ENCODE measurements at places on chromosomes 4 and X. TPM values are rescaled to one million over a fixed set of nuclear protein-coding genes. Genes with fewer than 3 reads are reported as not detected.

Gene MGAT4D
- total RNA-seq, result not detected

Gene UGT2B11
- not detected for total RNA-seq

Gene IGSF1
- total RNA-seq, result 3.5 TPM

Gene PASD1
- total RNA-seq, result not detected

Gene TRIML2
- total RNA-seq, result 63.3 TPM

Gene FGG
- total RNA-seq, result not detected

Gene TIMP1
- total RNA-seq, result 678 TPM

Gene LDOC1
- total RNA-seq, result 49.9 TPM

Gene ADAM29
- total RNA-seq, result not detected

Gene BEX5
- total RNA-seq, result 1.6 TPM

Gene SRPX2
- 39.3 TPM for total RNA-seq

GRCh38 chr4:14835288-14835687, 167.0 kb upstream of the CPEB2 start:
- DNase-seq, result no peak

DNA sequence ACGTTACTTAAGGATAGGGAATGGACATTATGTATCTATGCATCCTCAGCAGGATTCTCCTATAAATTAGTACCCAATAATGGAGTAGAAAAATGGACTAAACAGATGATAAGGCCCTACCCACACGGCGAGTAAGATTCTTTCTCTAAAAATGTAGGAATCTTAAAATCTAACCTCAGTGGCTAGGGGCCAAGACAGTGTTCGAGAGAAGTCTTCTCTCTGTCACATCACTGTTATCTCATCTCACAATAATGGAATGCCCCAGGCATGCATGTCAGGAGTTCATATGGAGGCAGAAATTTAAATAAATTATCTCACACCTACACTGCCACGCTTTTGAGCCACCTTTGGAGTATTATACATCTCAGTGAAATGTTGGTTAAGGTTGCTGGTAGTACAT, 132.9 kb downstream of the LDB2 start:
- DNase-seq, result peak; percentile 54

DNA sequence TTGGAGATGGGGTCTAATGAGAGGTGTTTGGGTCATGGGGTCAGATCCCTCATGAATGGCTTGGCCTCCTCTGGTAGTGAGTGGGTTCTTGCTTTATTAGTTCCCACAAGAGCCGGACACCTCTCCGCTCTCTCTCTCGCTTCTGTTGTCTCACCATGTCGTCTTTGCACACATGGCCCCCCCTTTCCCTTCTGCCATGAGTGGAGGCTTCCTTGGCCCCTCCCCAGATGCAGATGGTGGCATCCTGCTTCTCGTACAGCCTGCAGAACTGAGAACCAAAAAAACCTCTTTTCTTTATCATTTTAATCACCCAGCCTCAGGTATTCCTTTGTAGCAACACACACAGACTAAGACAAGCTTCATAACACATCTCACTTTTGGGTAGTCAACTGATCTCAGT, 49.6 kb upstream of the SPRY1 start:
- DNase-seq, result no peak

GRCh38 chr4:74391346-74391745, 26.4 kb downstream of the EREG start:
- no peak for DNase-seq

DNA sequence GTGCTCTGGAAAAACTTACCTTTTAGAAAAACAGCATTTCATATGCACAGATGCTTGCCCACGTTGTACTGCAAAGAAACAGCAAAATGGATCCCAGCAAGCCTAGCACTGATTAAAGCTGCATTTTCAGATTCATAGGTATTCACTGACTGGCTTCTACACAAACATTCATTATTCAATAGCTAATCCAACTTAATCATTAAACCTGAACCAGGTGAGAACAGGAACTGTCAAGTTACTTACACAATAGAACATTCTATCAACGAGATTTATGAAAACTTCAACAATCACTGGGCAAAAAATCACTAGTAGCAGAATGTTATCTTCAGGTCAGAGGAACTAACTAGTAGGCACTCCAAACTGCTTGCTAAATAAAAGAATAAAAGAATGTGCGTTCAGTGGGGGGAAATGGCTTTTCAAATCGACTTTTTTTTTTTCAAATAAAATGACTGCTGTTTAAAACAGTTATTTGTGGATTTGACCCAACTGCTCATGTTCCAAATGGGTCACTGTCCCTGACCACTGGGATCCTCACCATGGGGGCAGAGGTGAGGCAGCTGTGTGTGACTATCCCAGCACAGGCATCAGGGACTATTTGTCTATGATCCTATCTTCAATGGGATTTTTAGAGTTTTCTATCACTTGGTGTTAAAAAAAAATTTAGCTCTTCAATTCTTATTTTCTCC, 42.3 kb downstream of the STX18 start:
- DNase-seq, result no peak

GRCh38 chrX:81206476-81206875, 4.6 kb downstream of the SH3BGRL start:
- DNase-seq, result no peak

DNA sequence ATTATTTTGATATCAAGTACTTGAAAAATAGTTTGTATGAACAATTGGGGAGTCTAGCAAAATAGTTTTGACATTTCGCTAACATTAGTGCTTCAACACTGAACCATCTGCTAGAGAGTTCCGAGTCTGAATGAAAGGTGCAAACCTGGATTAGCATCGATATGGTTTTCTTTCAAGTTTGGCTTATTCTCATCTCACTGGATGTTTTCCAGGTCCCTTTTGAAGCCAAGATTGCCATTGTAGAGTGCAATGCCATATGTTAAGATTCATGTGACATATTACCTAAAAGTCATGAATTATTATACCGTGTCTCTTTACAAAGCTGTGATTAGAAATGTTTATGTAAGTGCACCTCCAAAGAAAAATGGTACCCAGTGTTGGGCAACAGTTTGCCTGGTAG, 36.8 kb upstream of the NAA11 start:
- no peak for DNase-seq

DNA sequence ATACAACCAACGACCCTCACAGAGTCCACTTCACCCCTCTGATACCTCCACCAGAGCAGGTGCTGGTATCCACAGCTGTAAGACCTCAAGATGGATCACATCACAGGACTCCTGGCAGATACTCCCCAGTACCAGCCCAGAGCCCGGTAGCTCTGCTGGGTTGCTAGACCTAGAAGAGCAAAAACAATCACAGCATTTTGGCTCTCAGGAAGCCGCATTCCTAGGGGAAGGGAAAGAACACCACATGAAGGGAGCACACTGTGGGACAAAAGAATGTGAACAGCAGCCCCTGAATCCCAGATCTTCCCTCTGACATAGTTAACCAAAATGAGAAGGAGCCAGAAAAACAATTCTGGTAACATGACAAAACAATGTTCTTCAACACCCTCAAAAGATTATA, 303.1 kb upstream of the GRIA3 start:
- DNase-seq, result no peak

DNA sequence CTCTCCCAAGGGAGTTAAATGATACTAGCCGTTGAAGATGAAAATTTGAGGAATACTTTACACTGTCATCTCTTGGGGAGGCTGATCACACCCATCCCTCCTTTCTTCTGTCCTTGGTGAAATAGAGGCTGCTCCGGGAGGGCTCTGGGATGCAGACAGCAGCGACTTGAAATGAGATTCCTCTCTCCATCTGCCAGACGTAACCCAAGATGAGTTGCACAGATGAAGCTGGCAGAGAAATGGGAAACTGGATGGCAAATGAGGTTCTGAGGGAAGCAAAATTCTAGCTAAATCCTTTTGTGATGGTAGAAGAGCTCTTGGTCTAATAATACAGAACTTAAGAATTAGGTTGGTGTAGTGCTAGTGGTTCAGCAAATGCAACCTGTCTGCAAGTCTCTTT, 201.4 kb downstream of the AASDH start:
- no peak for DNase-seq

GRCh38 chr4:8023696-8024033, 84.0 kb upstream of the AFAP1 start:
- DNase-seq, result no peak

- peak; percentile 79 for DNase-seq
Measured at GRCh38 chr4:153221783-153222706, 17.8 kb downstream of the TRIM2 start.

GRCh38 chrX:123277347-123277746, 93.3 kb downstream of the GRIA3 start:
- no peak for DNase-seq

GRCh38 chr4:142211444-142211843, 575.1 kb downstream of the IL15 start:
- no peak for DNase-seq

- DNase-seq, result no peak
Measured at GRCh38 chr4:154367659-154368058, 123.9 kb downstream of the DCHS2 start.

DNA sequence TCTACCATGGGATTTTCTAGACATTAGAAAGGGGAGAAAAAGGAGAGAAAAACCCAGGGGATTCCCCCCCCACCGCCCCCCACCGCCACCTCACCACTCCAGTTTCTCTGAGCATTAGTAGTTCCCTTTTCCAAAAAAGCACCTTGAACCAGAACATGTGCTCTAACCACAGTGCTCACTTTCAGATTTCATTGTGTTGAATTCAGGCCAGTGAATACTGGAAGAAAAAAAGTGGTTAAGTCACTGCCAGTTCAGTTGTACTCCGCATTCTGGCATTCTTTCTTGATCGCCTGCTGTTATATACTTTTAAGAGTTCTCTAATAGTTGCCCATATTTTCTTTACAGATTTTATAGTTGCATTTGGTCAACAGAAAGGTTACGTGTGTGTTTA, 40.9 kb downstream of the JADE3 start:
- DNase-seq, result no peak

GRCh38 chrX:42188730-42189129, 265.4 kb upstream of the CASK start:
- no peak for DNase-seq

DNA sequence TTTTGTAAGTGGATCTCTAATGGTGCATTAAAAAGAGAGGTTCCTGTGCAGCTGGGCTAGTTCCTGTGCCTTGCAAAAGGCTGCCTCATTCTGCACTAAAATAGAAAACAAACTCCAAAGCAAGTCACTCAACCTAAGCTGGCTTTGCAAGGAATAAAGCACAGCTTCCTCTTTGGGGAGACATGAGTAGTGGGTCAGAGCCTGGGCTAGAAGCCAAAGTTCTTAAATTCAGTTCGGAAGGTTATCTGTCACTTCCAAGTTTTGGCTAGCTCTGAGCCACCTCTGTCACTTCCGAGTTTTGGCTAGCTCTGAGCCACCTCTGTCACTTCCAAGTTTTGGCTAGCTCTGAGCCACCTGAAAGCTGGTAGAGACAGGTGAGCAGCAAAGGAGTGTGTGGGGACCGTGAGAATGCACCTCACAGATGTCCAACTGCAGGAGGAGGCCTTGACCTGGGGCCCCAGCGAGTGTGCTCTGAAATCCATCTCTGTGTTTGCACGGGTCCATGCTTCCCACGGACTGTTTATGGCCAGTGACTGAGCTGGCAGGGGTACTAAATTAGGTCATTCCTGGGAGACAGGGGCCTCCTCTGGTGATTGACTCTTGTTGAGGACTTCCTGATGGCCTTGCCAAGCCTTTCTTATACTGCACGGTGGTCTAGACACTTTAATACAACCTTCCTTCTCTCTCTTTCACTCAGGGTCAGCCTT, 36.4 kb upstream of the MAMLD1 start:
- no peak for DNase-seq

- no peak for DNase-seq
Measured at GRCh38 chr4:7593646-7594412, 159.1 kb upstream of the PSAPL1 start.

GRCh38 chr4:26223155-26223554, 97.7 kb upstream of the RBPJ start:
- peak; percentile 59 for DNase-seq

DNA sequence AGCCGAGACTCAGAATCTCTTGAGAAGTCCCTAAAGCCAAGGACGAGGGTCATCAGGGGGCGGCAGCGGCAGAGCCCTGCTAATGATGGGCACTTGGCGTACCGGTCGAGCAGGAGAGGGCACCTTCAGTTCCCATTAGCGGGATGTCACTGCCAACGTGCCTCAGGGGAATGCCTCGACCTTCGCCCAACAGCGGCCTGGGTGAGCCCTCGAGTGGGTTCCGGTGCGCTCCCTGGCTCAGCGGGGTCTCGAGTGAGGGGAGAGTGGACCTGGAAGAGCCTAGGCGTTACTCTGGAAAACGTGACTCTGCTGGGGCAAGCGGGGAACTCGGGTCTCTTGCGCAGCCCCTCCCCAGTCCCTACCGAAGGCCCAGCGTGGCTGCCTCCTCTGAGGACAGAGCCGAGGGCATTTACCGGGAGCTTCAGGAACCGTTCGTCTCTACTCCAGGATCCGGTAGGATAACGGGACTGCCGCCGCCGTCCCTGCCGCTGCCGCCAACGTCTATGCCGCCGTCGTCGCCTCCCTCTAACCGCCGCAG, 36.9 kb downstream of the PGRMC1 start:
- no peak for DNase-seq

DNA sequence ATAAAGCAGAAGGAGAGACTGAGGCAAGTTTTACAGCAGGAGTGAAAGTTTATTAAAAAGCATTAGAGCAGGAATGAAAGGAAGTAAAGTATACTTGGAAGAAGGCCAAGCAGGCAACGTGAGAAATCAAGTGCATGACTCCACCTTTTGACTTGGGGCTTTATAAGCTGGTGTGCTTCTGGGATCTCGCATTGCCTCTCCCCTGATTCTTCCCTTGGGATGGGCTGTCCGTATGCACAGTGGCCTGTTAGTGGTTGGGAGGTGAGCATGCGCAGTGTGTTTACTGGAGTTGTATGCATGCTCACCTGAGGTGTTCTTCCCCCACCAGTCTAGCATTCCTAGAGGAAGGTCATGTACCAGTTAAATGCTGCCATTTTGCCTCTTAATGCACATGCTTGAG, 29.1 kb upstream of the C1QTNF7 start:
- DNase-seq, result no peak

DNA sequence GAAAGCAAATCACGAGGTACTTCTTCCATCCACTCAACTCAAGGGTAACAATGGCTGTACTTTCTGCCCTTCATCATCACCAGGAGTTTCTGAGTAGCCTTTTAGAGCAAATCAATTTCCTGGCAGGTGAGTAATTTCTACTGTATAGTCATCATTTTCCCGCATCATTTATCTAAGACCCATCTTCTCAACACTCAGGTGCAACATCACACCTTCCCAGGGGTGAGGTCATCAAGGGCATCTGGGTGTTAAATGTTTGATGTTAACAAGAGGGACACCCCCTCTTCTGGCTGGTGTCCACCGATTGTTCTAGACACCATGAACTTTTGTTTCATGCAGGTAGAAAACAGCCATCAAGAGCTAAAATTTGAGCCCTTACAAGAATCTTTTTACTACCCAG, 313.4 kb upstream of the MAGEB2 start:
- DNase-seq, result no peak

DNA sequence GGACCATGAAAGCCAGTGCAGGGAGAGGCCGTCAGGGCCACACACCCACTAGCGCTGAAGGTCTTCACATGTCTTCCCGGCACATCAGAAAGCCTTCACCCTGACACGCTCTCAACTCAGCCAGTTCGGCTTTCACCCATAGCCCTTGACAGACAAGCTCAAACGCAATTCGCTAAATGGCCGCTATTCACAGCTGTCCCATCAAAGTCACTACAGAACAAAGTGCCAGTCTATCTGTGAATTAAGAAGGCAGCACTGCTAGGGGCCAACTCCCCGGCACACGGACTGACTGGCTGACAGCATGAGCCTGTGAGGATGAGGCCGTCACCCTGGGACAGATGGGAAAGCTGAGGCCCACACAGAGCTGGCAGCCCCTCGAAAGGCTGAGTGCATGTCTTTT, 45.7 kb downstream of the ACOX3 start:
- no peak for DNase-seq

- no peak for DNase-seq
Measured at GRCh38 chr4:68748181-68748991, 67.4 kb upstream of the UGT2B10 start.

- no peak for DNase-seq
Measured at GRCh38 chrX:136546371-136546781, 14.4 kb downstream of the VGLL1 start.
